ENCODE measurements at places on chromosomes 5 and 9. TPM values are rescaled to one million over a fixed set of nuclear protein-coding genes. Genes with fewer than 3 reads are reported as not detected.

- no peak for DNase-seq
Observed at GRCh38 chr9:134321531-134321930, 4.7 kb upstream of the RXRA start.

GRCh38 chr5:2415678-2416077 is 335.8 kb downstream of the IRX2 start:
- no peak for DNase-seq

GRCh38 chr5:89255845-89256463 is 373.0 kb upstream of the MEF2C start:
- no peak for DNase-seq

DNA sequence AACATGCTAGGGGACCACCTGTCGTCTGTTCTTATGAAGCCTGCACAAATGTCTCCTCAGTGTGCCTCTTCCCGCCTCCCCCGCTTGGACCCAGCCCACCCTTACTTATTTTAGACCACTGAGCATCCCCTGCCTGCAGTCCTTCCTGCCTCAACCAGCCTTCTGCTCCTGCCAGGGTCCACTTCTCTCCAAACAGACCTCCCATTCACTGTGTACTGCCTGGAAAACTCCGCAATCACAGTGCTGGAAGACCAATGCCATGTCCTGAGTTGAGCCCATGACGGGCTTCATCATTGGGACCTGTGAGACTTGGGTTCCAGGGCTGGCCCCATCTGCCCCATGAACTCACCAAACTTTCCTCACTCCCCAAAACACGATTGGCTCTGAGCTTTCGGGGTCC is 309.4 kb downstream of the IRX1 start:
- no peak for DNase-seq

DNA sequence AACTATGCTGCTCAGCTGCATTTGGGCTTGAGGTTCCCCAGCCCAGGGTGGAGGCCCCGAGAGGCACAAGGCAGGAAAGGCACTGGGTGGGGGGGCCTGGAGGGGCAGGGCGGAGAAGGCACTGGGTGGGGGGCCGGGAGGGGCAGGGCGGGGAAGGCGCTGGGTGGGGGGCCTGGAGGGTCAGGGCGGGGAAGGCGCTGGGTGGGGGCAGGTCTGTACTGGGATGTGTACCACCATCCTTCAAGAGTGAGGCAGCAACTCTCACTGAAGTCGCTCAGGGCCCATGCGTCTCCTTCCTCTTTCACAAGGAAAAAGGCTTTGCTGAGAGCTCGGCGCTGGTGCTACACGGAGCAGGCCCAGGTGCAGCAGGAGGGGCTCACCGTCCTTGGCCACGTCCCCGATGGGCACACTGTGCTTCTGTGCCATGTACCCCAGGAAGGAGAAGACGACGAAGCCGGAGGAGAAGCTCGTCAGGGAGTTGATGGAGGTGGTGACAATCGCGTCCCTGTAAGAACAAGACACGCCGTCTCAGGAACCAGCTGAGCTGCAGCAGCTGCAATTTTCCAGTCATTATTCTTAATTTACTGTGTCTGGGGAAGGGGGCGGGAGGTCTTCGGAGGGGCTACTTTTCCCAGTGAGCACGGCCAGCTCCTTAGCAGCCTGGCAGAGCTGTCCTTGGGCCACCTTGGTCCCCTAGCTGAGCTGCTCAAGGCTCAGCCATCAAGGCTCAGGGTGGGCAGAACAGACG is 30.8 kb downstream of the SLC6A3 start:
- no peak for DNase-seq

DNA sequence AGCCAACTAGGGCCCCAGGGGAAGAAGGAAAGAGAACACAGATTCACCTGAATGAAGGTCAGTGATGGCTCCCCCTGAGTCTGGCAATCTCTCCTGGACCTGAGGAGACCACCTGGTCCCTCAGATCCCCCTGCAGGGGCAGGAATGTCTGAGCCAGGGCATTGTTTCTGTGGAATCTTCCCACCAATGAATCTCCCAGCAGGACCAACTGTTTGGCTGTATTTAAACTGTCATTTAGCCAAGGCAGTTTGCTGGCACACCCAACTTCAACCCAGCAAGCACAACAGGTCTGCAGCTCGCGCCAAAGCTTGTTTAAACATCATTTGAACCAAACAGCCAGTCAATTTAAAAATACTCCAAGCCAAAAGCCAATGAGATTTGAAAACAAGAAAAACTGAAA is 92.6 kb downstream of the SH3TC2 start:
- no peak for DNase-seq

GRCh38 chr9:131523451-131524435 is 7.3 kb downstream of the UCK1 start:
- no peak for DNase-seq

DNA sequence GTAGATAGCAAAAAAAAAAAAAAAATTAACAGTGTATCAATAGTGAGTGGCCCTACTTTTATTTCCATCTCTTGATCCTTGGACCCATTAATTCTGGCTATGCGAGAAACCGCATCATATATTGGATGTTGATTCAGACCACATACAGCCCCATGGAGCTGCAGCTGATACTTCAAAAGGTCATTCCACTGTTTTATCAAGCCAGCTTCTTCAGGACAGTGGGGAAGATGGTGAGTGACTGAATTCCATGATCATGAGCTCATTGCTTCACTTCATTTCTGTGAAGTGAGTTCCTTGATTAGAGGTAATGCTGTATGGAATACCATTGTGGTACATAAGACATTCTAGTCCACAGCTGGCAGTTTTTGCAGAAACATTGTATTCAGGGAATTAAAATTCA is 222.9 kb upstream of the MEF2C start:
- DNase-seq, result no peak

DNA sequence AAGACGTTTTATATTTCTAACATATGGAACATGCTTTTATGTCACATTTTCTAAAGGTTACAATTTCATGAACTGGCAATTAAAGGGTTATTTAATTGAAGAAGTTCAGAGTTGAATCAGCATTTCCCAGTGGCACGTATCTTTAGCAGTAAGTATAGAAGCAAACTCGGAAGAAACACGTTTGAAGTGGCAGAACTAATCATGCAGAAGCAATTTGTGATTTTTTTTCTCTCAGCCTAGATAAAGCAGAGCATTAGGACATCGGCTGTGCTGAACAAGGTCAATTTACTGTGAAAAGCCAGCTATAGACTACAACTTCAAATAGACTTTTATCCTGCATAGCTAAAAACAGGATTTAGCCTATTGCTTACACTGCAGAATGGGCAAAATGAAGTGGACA is 104.7 kb downstream of the ISL1 start:
- DNase-seq, result no peak

- no peak for DNase-seq
Observed at GRCh38 chr9:85647571-85647970, 94.2 kb downstream of the AGTPBP1 start.

Gene MPDZ
- 100 TPM for total RNA-seq

Gene MYORG
- 7.4 TPM for total RNA-seq

Gene RMND5B
- total RNA-seq, result 36.4 TPM

Gene PTGES
- total RNA-seq, result 3.2 TPM

Gene OR13C8
- not detected for total RNA-seq

Gene CDH9
- total RNA-seq, result not detected

Gene TOMM5
- total RNA-seq, result 52.9 TPM

Gene WNK2
- total RNA-seq, result 220 TPM
